Nephron progenitor cell (in vitro differentiated cells): ENCODE measurements at places on chromosomes 2 and 18.

GRCh38 chr2:181623159-181623558, 33.7 kb downstream of the CERKL start:
- no peak for DNase-seq

- no peak for DNase-seq
These were observed 64.0 kb downstream of the PMS1 start for GRCh38 chr2:189848276-189848675.

DNA sequence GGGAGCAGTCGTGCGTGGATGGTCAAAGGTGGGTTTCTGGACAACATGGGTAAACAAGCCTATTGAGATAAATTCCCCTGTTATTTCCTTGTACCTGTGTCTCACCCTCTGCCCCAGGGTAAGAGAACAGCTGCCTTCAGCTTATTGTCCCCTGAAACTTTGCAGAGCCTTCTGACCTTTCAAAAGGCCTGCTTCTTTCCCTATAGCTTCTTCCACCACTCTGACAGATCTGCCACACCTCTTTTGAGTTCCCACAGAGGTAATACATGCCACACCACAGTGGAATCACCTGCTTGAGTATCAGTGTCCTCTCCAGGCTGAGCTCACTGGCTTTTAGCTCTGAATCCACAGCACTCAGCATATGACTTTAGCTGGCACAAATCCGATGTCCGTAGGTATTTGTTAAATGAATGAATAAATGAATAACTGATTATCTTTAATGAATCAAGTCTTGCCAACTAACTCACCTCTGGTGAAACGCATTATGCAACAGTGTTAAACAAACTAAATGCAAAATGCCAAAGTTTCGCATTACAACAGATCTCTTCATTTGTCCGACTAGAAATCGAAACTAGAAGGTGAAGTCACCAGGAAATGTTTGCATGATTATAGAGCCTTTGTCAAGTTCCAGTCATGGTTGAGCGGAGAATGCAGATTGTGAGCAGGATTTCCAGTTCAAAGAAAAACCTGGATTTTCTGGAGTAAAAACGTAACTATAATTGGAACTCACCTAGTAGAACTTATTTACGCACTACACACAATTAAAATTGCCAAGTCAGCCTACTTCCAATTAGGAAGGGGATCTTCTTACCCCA, 16.4 kb downstream of the DYNAP start:
- DNase-seq: no peak

GRCh38 chr18:3111523-3112240, 98.7 kb upstream of the LPIN2 start:
- no peak for DNase-seq

- peak; percentile 61 for DNase-seq
These were observed 8.9 kb downstream of the ZFP36L2 start for GRCh38 chr2:43217228-43218154.

DNA sequence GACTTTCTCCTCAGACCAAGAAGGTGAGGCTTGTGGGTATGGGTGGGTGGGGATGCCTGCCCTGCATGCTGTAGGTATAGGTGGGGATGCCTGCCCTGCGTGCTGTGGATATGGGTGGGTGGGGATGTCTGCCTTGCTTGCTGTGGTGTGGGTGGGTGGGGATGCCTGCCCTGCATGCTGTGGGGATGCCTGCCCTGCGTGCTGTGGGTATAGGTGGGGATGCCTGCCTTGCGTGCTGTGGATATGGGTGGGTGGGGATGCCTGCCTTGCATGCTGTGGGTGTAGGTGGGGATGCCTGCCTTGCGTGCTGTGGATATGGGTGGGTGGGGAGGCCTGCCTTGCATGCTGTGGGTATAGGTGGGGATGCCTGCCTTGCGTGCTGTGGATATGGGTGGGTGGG, 278.4 kb downstream of the NEDD4L start:
- DNase-seq: no peak

DNA sequence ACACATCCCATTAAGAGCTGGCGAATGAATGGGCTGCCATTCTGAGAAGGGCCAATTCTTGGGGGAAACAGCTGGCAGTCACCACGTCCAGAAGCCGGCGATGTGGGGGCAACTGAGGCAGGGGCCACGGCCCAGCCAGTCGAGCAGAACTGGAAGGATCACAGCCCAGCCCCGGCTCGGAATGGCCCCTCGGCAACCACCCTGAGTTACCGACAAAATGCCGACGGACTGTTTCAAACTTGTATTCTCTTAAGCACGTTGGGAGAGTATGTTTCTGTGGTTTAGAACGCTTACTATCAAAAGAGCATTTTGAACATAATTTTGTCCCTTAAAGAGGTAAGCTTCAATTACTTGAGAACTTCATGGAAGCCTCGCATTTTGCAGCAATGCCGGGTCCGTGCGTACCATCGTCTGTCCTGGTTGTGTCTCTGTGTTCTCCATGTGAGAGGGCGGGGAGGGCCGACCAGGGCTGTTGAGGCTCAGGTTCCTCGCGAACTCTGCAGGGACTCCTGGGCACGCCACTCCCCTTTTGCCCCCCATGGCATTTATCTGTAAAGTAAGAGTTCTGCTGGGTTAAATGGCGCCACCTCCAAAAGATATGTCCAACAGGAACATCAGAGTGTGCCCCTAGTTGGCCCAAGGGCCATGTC, 155.9 kb downstream of the TWIST2 start:
- DNase-seq: no peak

DNA sequence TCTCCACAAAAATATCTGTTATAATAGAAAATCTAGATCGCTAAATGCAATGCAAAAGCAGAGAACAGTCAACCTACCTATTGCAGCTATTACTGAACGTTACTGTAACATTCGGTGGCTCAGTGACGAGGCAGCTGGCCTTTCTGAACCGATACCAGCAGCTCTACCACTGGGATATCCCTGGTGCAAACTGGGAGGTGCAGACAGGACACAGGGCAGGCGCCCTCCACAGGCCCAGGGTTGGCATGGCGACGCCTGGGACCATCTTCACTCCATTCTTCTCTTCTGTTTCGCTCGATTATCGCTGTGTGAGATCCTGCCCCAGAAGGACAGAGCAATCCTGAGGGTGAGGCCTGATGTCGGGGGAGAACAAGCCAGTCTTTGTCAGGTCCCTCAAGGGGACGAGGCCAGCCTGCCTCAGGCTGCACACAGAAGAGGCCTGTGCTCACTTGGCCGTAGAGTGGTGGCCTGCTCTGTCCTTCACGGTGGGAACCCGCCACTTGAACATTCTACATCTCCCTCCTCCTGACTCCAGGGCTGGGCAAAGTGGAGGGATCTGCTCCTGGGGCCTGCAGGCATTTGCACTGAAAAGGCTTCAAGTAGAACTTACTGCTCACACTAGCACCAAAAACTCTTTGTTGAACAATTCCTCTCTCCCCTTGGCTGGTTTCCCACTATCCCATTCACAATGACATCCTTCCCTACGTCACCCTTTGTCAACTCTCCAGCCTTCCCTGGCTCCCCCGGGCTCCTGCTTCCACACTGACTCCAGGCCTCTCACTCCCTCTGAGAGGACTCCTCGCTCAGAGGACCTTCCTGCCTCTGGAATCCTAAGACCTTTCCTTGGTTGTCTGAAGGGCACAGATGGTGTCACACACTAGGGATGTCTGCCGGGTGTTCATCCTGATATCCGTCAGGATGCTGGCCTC, 49.7 kb downstream of the CYRIA start:
- DNase-seq: no peak

DNA sequence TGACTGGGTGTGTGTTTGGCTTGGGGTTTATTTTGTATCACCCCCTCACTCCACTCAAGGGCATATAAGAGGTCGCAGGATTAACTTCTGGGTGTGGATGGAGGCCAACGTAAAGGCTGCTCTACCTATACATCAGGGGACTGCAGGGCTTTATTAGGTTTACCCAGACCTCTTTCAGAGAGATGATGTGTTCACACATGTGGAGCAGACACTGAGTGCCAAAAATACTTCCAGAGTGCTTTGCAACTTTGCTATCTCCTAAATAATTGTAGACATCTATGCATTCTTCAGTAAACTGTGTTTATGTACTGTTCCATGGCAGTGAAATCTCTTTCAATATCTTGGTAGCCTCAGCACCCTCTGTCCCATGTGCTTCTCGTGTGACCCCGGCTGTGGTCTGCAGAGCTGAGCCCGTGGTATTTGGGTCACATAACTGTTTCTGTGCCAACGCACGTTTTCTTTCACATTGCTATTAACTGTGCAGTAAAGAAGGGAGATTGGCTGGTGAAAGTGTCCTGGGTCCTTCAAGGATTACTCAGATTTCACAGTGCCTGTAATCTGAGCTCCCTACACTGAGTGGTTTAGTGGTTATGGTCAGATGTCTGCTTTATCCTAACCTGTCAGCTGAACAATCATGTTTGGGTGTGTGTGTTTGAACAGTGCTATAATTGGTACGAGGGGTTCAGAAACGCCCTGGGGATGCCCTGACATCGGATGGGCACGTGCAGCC, 208.1 kb downstream of the VAPA start:
- no peak for DNase-seq

DNA sequence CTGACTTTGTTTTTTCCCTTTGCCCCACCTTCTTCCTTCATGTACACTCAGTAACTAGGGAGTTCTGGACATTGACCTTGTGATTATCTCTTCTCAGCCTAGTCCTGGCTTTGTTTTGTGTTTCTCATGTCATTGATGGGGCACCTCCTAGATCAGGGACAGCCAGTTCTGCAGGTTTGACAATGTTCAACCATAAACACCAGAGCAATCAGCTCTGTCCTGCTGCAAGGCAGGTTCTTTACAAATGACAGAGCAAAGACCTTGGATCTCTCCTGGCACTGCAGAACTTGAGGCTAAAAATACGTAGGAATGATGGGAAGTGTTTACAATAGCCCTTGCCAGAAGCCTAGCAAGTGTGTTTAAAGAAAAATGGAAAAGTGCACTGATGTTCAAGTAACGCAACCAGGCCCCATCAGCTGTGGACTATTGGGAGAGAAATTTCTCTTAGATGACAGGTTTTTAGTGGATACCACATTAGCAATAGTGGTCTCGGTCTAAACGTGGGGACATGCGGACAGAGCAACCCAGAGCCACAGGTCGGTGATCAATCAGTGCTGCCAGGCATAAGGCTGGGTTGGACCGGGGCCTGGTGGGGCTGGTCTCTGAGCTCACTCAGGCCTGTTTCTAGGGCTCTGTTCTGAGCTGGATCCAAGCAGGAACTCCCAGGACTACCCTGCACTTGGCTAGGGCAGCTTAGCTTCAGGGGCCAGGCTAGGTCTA, 76.8 kb downstream of the SOWAHC start:
- DNase-seq: no peak

- DNase-seq: no peak
These were observed 80.6 kb downstream of the UXS1 start for GRCh38 chr2:106113361-106113966.

DNA sequence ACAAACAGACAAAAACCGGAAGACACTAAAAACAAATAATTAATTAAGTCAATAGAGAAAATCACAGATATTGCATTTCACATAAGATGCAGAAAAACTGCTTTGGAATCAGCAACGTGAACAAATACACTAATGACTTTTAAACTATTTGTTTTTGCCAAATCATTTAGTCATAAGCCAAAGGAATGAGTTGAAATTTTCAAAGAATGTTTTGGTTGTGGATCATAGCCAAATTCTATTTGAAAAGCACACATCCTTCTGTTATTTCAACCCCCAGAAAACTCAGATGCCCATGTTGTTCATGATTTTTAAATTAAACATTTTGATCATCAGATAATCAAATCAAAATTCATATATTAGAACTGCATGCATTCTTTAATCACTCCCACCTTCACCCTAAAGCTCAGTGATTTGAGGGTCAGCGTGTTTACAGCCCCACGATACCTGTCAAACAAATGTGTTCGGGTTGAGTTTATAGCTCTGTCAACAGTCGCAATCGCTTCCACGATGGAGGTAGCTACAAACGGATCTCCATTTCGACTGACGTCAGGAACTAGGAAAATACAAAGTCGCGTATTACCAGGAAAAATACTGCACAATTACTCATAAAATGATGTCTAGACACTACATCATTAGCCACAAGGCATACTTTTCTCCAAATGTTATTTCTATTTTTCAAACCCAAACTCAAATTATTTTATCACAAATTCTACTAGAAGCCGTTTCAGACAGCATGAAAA, 90.2 kb downstream of the PXDN start:
- no peak for DNase-seq

GRCh38 chr2:53445383-53446070, 322.1 kb upstream of the CHAC2 start:
- DNase-seq: no peak

- no peak for DNase-seq
These were observed 161.0 kb upstream of the TMEM200C start for GRCh38 chr18:6056171-6056910.

GRCh38 chr2:134119713-134120405, 134.0 kb upstream of the MGAT5 start:
- peak; percentile 87 for DNase-seq

- no peak for DNase-seq
These were observed 19.3 kb downstream of the BCL11A start for GRCh38 chr2:60534052-60534685.

GRCh38 chr2:214676421-214677089, 132.9 kb downstream of the BARD1 start:
- DNase-seq: no peak
